ENCODE measurements at places on chromosomes 12 and 14.

DNA sequence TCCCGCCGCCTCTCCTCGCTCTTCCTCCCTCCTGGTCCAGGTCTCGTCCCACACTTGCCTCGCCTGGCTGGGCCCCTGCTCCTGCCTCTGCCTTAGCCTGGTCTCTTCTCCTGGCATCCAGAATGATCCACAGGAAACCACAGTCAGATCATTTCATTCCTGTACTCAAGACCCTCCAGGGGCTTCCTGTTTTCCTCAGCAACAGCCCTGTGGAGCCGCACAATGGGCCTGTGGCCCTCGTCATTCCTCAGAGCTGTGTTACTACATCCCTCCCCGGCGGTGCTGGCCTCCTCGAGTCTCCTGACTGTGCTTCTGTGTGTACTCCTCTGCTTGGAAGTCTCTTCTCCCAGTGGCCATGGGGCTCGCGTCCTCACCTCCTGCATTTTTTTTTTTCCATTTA, 20.1 kb downstream of the ATP6V0A2 start:
- no peak for DNase-seq

GRCh38 chr12:108337235-108338223, 1.6 kb downstream of the CMKLR1 start:
- no peak for DNase-seq

DNA sequence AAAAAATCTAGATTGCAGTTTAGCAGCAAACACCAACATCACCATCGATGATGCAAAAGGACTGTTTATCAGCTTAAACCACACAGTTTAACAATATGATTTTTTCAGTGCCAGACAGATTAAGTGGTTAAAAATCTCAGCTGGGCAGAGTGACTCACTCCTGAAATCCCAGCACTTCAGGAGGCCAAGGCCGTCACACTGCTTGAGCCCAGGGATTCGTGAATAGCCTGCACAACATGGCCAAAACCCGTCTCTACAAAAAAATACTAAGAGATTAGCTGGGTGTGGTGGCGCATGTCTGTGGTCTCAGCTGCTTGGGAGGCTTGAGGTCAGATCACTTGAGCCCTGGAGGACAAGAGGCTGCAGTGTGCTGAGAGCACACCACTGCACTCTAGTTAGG, 8.9 kb downstream of the RSRC2 start:
- DNase-seq: peak; percentile 74

- no peak for DNase-seq
These were observed 226.0 kb downstream of the PCNX1 start for GRCh38 chr14:71133296-71133695.

DNA sequence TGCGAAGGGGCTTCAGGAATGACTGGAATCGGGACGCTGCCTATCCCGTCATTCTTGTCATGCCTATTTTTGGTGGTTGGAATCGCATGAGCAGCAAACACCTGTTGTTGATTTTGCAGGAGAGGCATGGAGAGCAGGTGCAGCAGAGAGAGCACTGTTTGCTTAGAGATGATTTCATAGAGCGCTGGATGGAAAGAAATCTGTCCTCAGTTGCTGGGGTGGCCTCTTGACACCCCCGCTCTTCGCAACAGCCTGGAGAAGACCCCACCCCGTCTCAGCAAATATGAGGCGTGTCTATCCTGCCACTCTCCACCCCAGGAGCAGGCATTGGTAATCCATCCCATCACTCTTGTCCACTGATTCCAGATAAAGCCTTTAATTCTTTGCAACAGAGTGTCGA, 19.3 kb upstream of the NCOR2 start:
- DNase-seq: no peak

DNA sequence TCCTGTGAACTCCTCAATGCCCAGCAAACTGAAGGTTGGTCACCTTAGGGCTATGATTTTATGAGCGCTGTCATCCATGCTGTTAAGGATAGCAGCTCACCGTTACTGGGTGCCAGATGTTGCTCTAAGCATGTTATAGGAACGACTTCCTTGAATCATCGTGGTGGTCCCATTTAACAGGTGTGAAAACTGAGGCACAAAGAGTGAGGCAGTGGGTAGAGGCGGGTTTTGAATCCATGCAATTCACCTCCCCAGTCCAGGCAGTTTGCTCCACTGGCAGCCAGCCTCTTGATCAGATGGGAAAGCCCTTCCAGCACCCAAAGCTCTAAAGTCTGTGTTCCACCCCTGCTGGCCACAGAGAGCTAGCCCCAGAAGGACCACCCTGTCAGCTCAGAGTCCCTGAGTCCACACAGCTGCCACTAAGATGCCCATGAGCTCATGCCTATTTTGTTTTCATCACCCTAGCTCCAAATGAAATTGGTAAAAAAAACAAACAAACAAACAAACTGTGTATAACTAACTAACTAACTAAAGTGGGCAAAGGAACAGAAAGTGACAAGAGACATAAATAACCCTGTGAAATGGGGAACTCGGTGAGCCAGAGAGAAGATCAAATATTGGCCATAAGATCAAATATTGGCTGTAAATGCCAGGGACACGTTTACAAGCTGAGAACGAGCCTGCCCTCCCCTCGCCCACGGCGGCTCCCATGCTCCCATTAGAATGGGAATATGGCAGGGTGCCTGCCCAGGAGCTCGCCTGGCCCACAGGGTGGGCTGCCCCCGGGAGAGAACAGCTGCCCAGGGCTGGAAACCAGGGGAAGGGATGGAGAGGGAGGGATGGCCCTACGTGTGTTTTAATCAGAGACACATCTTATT, 72.3 kb upstream of the RFLNA start:
- no peak for DNase-seq

- DNase-seq: no peak
These were observed 126.3 kb upstream of the DYRK2 start for GRCh38 chr12:67522222-67522621.

DNA sequence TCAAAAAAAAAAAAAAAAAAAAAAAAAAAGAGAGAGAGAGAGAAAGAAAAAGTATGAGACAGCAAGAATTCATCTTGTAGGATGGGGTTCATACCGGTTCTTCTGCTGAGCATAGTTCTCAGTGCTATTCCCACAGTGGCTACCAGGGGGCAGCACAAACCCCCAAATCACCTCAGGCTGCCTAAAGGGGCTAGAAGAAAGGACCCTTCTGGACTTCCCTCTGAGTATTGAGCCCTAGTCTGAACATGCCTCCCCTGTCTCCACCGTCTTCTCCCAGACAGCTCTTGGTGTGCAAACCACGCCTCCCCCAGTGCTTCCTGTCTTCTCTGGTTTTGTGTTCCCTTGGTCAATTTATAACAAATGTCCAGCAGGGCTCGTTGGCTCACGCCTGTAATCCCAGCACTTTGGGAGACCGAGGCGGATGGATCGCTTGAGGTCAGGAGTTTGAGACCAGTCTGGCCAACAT, 31.3 kb upstream of the SMUG1 start:
- no peak for DNase-seq

DNA sequence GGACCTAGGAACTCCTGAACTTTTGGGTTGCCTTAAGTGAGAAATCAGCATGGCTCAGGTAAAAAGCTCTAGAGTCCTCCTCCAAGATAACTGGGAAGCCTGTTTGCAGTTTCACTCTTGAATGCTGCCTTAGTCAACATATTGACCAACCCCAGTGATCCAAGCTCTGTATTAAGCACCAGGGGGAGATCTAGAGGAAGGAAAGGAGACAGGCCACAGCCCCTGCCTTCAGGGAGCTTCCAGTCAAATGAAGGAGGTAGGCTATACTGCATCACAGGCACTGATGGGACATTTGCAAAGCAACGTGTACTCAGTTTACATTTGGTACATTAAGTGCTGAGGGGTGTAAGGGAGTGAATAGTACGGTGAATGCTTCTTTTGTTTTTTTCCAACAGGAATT, 1.2 kb upstream of the CSAD start:
- no peak for DNase-seq

GRCh38 chr14:25011095-25011494, 38.9 kb downstream of the STXBP6 start:
- no peak for DNase-seq

DNA sequence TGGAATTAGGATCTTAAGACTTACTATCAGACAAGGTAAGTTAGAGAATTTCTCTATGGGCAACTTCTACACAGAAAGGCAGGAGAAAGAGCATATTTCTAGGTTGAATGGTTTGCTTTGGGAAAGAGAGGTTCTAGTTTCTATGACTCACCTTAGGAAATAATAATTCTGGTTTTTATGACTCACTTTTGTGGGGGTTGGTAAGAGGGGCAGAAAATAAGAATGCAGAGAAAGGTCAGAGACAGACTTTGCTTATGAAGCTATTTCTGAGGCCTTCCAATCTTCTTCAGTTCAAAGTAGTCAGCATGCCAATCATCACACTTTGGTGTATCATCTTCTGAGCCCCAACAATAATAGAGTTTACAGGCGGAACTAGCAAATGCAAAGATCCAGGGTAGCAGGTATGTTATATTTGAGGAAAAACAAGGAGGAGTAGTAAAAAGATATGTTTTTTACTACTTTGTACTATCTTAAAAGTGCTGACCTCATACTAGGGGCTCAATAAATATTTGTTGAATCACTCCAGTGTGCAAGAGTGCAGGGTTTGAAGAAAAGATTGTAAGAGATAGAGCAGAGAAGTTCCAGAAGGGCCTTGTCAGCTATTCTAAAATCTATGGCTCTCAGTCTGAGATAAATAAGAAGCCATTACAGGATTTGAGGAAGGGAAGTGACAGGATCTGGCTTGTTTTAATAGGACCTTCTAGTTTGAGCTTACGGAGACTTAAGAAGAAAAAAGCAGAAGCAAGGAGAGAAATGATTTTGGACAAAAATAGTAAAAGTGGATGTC, 56.7 kb upstream of the LRFN5 start:
- DNase-seq: no peak

DNA sequence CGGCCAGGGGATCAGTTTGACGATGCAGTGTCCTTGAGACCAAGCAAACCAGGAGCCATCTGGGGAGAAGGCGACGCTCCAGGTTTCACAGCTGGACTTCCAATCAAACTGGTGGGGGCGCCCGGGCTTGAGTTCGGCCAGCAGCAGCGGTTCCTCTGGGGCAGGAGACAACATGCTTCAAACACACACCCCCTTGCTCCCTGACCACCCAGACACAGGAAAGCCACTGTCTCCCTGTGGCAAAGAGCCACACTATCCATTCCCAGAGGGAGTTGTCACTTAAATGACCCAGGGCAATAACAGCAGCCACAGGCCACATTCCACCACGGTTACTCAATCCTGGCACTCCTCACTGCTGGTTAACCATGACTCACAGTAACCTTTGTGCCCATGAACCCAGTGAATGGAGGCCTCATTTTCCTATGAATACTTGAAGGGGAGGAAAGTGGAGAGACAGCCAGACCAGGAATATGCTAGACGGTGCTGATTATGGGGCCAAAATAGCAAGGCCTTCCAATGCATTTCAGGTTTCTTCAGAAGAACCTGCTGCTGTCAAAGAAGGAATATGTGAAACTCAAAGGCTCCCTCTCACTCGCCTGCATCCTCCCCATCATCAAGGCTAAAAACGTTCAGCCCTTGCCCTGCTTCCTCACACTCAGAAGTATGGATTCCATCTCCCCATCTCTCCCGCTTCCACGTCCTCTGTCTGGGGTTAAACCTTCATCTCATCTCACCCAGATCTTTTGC, 8.5 kb downstream of the WSB2 start:
- peak; percentile 83 for DNase-seq

GRCh38 chr14:72060917-72061316, 128.7 kb downstream of the RGS6 start:
- DNase-seq: no peak

DNA sequence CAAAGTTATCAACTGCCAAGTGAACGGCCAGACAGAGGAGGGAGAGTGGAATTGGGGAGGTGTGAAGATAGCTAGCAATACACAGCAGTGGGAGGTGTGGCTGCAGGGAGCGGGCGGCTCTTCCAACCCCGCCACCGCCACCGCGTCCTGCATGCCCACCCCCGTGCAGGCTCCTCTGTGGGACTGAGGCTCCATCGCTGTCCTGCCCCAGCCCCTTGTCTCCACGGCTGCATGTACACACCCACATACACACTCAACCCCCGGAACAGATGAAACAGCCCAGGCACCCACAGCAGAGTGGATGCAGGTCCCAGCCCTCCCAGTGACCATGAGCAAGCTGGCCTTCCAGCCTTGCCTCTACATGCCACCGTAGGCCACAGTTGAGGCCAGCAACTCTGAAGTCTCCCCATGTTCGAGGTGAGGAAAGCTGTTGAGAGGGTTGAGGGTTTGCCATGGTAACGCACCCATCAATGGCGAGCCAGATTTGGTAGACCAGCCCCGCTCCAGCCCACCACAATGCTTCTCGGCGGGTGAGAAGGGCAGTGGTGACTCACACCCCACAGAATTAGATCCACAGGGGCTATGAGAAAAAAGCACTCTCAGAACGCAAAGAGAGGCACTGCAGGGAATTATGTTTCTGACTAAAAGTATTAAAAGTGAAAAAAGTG, 39.3 kb downstream of the PITPNM2 start:
- no peak for DNase-seq

- DNase-seq: no peak
These were observed 1122.7 kb upstream of the ATXN7L3B start for GRCh38 chr12:73414926-73415325.

DNA sequence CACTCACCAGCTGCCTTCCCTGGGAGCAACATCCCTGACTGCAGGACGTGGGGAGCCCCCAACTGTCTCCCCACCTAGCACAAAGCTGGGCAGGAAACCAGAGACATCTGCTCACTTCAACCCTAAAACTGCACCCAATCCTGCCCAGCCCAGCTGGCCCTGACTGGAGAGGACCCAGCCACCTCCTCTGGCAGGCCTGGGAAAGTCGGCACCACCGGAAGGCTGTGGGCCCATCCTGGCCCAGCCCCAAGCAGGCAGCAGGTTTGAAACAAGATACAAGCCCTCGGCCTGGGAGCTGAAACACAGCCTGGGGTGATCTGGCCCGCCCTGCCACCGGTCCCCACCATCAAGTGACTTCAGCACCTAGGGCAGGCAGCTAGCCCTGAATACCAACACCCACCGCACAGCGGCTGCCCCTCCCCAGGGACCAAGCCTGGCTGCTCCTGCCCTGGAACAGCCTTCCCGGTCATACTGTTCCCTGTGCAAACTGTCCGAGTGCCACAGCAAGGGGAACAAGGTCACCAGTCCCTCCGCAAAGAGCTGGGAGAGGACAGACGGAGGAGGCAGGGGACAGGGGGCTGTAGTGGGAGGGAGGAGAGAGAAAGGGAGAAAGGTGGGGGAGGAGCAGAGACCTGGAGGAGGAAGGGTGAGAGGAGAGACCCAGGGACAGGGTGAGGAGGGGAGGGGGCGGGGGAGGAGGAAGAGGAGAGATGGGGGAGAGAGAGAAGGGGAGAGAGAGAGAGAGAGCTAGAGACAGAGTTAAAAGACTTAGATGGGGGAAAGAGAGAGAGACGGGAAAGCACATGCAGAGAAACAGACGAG, 115.7 kb downstream of the RFLNA start:
- no peak for DNase-seq

Data from AG04449 (cell line).